Skin of body (tissue), 3 donors: ENCODE measurements at places on chromosomes 4 and X.
A peak's percentile ranks its signal among the peaks of the same experiment; 100 is the strongest.

- no peak for DNase-seq
Measured at GRCh38 chr4:15270201-15270600, 157.6 kb upstream of the C1QTNF7 start.

DNA sequence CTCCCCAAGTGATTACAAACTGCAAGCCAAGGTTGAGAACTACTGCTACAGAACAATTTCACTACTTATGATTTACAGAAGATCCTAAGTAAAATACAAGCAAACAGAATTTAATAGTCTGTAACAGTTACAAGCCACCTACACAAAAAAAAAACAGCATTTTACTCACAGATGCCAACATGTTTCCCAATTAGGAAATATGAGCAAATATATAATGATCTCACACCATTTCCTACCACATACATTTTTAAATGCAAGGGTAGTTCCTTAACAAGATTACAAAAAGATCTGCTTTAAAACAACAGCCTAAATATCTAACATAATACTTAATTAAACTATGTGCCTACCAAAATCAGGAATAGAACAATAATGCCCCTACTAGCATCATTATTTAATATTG is 63.4 kb downstream of the EFHC2 start:
- no peak for DNase-seq

GRCh38 chrX:7143941-7144525 is 3.5 kb upstream of the STS start:
- no peak for DNase-seq

DNA sequence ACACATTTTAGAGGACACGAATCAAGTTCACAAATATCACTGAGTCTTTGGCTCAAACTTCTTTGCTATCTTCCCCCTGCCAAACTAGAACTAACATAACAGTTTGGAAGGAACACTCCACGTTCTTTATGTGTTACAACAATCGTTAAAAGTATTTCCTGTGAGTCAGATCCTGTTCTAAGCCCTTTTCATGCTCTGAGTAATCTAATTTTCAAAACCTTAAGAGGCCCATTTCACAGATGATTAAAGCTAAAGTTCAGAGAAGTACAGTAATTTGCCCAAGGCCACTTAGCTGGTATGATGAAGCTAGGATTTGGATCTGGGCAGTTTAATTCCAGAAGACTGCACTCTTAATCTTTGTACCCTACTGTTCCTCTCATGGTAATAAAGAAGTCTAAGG is 854.4 kb upstream of the INTU start:
- no peak for DNase-seq

GRCh38 chr4:139014371-139015268 is 961 bp upstream of the NOCT start:
- peak; percentile 81 for DNase-seq

GRCh38 chr4:26369581-26369980 is 48.8 kb downstream of the RBPJ start:
- no peak for DNase-seq

GRCh38 chr4:98626350-98626749 is 32.1 kb downstream of the TSPAN5 start:
- no peak for DNase-seq

DNA sequence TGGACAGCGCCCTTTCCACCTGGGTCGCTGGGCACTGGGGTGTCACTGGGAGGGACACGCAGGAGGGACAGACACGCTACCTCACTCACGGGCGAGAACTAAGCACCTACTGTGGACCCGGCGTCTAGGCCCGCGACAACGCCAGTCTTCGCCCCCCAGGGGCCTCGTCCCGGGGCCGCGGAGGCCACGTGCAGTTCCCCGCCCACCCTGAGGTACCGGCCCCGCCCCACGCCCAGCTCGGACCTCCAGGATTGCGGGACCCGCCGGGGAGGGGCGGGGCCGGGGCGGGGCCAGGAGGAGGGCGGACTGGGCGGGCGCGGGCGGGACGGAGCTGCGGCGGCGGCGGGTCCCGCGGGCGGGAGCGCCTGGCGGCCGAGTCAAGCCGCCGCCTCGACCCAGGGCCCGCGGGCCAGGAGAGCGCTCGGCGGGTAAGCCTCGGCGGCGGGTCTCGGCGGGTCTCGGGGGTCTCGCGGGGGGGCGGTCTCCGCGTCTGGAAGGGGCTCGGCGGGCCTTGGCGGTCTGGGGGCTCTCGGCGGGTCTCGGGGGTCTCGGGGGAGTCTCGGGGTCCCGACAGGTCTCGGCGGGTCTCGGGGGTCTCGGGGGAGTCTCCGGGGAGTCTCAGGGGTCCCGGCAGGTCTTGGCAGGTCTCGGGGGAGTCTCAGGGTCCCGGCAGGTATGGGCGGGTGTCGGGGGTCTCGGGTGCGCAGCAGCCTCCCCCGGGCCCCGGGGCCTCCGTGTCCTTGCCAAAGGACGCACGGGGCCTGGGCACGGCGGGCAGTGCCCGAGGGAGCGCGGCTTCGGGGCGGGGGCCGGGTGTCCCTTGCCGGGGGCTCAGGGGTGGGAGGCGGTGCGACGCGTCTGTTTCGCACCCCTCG is at the start of gene SH3BP2:
Gene SH3BP2, plus strand, starts transcription at position 375 of the 875 bp plus-strand sequence. CDS start 27,533 bp downstream, outside the sequence.
- DNase-seq: no peak
